ENCODE measurements at places on chromosomes 6 and 20.
A peak's percentile ranks its signal among the peaks of the same experiment; 100 is the strongest.

- no peak for DNase-seq
These were observed 207.4 kb upstream of the RAB32 start for GRCh38 chr6:146336191-146336590.

GRCh38 chr6:53725791-53726575 is 60.4 kb upstream of the KLHL31 start:
- DNase-seq: peak; percentile 34

DNA sequence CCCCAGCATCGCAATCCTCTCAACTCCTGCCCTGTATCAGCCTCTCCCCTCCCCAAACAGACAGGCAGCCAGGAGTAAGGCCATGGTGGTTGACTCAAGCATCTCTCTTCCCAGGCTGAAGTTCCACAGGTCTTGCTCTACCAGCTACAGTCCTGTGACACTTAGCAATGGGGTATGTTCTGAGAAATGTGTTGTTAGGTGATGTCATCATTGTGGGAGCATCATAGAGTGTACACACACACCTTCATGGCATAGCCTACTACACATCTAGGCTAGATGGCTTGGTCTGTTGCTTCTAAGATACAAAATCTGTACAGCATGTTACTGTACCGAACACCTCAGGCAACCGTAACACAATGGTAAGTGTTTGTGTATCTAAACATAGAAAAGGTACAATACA is 29.5 kb upstream of the BCAS1 start:
- DNase-seq: no peak

GRCh38 chr6:140475086-140475485 is 1100.6 kb upstream of the CITED2 start:
- DNase-seq: no peak

DNA sequence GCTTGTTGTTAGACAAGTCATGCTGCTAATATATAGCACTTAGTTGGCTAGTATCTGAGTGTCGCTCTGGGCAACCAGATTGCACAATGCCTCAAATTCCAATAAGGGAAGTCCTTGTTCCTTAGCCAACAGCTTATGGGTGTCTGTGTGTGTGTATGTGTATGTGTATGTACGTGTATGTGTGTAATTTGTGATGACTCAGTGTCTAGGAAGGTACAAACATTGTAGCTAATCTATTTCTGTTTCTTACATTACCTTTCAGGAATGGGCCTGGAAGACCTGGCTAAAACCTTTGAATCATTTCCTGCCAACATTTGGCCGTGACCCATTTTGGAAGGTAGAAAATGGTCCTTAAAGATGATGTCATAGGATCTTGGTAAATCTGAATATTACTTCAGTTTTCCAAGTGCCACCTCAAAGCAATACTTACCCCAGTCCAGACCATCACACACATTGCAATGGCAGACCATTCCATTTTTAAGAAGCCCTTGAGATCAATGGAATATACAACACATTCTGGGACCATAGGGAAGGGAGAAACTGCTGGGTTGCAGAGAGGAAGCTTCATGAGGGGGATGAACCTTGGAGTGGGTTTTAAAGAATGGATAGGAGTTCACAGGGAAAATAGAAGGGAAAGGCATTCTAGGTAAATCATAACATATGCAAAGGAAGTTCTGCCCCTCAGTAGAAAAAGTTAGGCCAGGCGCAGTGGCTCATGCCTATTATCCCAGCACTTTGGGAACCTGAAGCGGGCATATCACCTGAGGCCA is 25.1 kb downstream of the NEDD9 start:
- DNase-seq: no peak

DNA sequence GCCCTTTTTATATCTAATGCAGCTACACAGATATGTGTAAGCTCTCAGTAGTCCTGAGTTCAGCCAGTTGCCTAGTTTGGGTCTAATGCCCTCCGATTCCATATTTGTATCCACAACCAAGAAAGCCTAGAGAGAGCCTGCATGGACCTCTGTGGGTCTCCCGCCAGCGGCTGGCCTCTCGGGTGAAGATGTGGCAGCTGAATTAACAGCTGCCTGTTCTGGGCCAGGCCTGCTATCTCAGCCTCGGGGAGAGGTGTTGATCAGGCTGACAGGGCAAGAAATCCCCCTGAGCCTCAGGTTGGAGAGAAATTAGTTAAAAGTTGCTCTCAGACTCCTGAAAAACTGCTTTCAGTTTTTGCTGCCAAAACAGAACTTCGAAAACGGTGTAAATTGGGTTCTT is 19.8 kb downstream of the PTK7 start:
- DNase-seq: no peak

- DNase-seq: no peak
These were observed 33.1 kb downstream of the SRC start for GRCh38 chr20:37378785-37379598.

GRCh38 chr6:361411-362132 is 30.0 kb upstream of the IRF4 start:
- no peak for DNase-seq

- no peak for DNase-seq
These were observed 117.5 kb upstream of the SAMD5 start for GRCh38 chr6:147390909-147391536.

GRCh38 chr6:100116411-100117194 is 122.6 kb upstream of the MCHR2 start:
- DNase-seq: no peak

DNA sequence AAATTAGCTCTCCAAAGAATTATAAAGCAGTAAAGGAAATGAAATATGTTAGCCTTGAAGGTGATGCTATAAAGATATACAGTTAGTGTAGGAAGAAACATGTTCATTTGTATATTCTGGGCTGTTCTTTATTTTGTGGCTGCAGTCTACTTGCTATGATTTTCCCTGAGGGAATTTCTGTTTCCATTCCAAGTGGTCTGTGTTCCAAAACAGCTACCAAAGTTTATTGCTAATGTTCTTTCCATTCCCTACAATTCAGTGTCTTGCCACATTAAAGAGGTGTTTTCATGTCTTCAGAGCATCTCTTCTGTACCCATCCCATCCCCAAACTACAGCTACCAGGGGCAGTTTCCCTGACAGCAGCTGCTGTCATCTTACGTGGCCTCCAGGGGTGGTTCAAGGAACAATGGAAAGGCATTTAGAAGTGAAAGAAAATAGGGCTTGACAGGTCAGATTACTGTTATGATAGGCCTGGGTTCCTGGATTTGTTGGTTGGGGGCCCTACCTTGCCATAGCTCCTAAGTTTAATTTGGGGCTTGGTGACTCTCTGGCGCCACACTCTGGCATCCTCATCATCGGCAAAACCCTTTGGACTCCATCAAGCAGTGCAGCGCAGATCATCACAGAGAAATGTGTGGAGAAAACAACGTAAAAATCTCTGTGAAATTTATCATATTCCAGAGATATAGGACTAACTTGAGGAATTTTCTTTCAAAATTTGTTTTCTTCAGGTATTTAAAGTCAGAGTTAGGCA is 33.8 kb upstream of the AIG1 start:
- DNase-seq: peak; percentile 28

GRCh38 chr6:83019741-83020140 is 45.9 kb downstream of the UBE3D start:
- DNase-seq: no peak

DNA sequence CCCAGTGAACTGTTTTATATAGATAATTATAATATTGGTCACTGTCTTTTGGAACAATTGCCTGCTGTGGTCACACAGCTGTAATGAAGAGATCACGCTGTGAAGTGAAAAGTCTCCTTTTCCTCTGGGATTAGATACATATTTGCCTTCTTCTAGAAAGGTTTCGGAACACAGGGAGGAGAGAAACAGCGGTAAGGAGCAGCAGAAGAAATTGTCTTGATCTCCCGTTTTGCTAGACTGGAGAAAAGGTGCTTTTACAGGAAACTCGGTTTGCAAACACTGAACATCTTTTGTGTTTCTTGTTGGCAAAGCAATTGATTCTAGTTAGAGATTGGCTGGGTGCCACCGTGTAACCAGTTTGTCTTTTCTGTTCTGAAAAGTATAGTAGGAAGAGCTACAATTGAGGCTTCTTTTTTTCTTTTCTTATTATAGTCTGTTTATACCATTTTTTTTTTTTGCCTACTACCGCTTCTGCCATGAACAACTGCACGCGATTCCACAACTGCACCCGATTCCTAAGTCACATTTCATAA is 404.1 kb upstream of the ID4 start:
- no peak for DNase-seq

GRCh38 chr6:116012471-116012949 is 48.2 kb downstream of the FRK start:
- DNase-seq: no peak

GRCh38 chr6:4640139-4640538 is 136.1 kb upstream of the CDYL start:
- DNase-seq: no peak

DNA sequence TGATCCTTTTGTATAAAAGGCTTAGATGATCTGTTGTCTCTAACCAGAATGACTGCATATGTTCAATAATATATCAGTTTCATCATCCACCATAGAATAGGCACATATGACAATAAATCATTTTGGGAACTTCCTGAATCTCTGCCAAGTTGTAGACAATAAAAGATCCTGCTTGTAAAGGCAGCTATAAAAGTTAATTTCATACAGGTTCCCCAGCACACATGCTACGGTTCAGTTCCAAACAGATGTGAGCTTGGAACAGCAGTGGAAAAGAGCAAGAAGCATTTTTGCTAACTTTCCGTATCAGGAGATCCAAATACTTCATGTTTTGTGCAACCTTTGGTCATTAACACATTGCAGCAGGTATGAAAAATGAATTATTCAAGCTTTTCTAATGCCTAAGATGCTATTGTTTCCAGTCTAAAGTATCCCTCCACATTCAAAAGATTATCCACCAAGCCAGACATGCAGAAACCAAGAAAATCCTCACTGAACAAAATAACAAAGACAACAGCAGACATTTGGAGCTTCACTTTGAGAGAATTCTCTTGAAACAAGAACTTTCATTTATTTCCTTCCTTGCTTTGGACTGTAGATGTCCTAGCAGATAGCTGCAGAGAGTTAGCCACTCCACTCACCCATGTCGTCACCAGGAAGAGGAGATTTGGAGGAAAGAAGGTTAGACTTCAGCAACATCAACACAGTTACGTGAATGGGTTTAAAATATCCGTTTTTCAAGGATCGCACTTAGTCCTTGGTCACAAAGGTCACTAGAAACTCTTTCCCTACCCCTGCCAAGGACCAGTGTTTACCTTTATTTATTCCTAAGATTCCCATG is 453.5 kb upstream of the JARID2 start:
- DNase-seq: no peak

- no peak for DNase-seq
These were observed 609.8 kb downstream of the RFPL4B start for GRCh38 chr6:112956696-112957535.

DNA sequence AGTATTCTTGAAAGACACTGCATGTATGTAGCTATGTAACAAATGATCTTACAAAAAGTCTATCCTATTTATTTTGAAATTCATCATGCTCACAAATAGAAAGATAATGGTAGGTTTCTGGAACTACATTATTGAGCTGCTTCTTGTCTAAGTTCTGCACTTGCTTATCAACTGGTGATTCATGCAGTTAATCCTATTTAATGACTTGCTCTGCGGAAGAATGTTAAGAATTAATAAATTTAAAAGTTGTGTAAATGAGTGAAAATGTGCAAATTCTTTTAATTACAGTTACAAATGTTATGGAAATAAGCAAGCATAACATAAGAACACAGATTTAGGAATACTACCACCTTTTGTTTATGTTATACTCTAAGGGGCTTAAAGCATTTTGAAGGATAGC is 67.1 kb upstream of the MCM9 start:
- no peak for DNase-seq
